ENCODE measurements at places on chromosomes 7 and 10.

DNA sequence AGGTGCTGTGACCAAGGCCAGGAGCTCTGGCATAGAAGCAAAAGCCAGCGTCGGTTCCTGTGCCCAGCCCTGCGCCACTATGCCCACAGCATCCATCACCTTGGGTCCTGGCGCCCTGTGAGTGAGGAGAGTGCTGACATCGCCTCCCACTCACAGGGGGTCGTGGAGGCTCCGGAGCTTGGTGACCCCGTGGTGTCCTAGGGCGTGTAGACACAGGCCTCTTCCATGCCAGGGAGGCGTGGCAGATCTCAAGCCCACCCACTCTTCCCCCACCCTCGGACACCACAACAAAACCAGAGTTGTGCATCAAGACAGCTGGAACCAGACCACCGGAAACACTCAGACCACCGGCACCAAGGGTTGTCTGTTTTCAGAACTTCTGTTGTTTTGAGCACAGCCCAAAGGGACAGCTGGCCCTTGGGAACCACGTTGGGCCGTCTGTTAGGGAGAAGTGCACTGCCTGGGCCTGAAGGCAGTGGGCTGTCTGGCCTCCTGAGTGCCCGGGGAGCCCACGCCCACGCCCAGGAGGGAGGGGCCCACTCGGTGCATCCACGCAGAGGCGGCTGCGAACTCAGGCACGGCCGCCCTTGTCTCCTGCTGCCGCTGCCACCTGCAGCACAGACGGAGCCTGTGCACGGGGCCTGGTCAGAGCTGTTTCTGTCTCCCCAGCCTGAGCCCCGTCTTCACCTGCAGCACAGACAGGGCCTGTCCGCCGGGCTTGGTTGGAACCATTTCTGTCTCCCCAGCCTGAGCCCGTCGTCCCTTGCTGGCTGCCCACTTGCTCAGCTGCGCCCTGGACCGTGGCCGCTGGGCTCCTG is 106.3 kb downstream of the INPP5A start:
- DNase-seq = no peak

DNA sequence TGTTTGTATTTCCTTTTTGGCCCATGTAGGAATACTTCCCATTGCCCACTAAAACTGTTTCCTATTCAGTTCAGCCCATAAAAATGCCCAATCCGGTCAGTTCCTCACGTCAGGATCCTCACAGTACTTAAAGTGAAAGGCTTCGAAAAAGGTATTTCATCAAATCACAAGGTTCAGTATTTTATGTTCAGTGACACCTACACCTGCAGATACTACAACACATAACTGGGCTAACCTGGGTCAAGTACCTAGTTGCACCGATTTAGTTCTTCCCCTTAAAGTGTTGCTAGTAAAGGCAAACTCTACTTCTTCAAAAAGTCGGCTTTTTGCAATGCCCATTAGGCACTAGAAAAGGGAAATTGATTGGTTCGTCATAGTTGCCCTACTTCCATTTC is 1.1 kb downstream of the SNX13 start:
- DNase-seq = no peak

DNA sequence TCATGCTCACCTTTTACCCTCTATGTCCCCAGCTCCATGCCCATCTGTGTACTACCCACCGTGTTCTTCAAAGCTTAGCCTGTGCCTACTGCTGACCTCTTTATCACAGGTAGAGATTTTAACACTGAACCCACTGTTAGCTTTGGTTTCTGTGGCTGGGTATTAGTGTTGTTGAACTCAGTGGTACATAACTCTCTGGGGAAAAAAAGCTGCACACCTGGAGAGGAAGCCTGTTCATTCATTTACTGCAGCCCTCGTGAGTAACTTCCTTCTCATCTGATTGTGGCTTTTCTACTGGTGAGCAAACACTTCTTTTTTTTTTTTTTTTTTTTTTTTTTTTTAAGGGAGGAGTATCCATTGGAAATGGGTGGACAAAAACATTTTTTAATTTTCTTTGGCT is 326.3 kb downstream of the CCSER2 start:
- DNase-seq = no peak

- no peak for DNase-seq
These were observed 71.7 kb downstream of the RBAK start for GRCh38 chr7:5117095-5117970.

- DNase-seq = no peak
These were observed 67.5 kb downstream of the NT5C2 start for GRCh38 chr10:103125323-103126267.

GRCh38 chr7:158672975-158673374 is 31.6 kb downstream of the NCAPG2 start:
- DNase-seq = no peak

- DNase-seq = no peak
These were observed 405.7 kb downstream of the INHBA start for GRCh38 chr7:41297166-41297565.

DNA sequence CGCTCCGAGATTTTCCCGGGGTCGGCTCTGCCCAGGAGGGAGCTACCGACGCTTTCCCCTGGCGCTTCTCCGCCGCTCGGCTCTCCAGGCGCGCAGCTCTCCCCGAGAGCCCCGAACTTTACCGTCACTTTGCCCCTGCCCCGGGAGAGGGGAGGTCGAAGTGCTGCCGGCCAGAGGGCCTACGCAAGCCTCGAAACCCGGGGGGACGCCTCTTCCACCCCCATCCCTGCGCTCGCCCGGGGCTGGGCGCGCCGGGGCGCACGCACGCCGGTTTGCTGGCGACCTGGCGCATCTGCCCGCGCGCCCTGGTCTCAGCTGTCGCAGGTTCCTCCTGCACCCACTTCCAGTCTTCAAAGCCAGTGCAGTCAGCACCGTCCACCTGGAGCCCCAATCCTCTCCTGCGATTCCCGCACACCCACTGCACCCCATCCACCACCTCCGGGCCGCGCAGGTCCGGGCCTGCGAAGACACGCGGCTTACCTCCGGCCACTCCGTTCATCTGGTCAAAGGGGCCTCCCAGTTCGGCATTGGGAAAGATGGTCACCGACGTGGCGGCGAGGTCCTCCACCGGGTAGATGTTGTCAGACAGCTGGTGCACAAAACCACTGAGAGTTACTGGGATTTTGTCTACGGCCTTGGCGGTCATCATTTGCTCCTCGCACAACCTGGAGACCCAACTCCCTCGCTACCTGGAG is 638 bp downstream of the EGR2 start:
- DNase-seq = no peak

- DNase-seq = no peak
These were observed 116.6 kb downstream of the BUB3 start for GRCh38 chr10:123270806-123271205.

DNA sequence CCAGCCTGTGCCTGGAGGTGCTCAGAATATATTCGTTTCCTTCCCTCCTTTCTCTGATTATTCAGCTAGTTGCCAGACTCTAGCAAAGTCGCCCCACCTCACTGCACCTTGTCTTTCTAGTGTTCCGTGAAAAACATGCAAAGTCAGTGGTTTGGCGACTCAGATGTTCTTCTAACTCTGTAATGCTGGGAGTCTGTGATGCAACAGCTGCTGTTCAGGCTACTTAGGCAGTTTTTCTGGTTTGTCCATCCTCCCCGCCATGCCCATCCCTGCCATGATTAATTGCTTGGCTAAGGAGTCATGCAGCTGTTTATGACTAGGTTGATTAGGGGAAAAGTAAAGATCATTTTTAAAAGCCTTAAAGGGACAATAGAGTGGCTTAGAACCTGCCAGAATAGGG is 99.4 kb downstream of the MTPN start:
- DNase-seq = no peak

DNA sequence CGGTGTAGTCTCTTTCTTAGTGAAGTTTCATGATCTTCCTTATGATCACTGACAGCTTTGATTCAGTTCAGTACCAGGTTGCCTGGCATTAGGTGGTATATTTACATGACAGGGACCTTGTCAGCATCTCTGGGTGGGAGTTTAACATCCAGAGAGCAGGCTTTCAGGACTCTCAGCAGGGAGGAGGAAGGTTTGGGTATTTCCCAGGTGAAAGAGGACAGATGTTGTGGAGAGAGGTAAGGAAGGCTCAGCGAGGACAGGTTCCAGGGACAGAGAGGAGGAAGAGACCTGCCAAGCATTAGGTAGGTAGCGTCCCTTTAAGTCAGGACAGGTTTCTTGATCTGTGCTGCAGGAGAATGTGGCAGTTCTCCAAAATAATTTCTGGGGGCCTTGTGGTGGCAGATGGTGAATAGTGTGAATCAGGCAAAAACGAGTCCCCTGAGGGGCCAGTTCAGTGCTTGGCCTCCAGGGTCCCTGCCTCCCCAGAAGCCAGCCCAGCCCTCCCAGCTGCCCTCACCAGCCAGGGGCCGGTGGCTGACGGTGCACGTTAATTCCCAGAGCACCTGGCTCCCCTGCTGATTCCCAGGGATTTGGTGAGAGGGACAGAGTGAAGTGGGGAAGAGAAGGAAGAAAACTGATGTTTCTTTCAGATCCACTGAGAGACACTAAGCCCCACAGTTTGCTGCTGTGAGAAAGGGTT is 82.0 kb downstream of the VWC2 start:
- DNase-seq = no peak

DNA sequence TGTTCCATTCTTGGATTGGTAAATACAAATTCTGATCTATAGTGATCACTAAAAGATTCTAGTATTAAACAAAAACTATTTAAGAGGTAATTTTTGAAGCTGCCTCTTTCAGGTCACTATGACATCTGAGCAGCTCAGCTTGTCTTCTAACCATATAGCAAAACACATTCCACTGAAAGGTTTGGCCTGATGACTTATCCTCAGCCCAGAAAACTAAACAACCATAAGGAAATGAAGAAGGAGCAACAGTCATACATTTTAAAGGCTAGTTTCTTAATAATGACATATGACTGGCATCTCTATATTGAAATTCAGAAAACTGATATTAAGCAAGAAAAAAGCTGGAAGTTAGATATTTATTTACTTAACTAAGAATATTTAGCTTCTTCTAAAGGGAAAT is 24.6 kb downstream of the NT5C2 start:
- no peak for DNase-seq

DNA sequence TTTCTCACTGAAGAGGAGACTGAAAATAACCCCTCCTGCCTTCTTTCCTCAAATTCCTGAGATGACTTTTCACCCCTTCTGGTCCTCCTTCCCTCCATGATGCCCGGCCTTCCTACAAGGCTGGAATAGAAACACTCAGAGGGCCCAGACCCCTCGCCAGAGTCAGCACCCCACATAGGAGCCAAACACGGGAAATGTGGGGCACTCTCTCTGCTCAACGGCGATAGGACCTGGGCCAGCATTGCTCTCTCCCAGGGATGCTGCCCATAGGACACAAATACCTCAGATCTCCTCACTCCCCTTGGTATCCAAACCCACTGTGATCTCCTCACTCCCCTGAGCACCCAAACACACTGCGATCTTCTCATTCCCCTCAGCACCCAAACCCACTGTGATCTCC is 7.4 kb downstream of the CFAP46 start:
- no peak for DNase-seq

GRCh38 chr10:74432841-74433594 is 282.0 kb downstream of the ADK start:
- no peak for DNase-seq

DNA sequence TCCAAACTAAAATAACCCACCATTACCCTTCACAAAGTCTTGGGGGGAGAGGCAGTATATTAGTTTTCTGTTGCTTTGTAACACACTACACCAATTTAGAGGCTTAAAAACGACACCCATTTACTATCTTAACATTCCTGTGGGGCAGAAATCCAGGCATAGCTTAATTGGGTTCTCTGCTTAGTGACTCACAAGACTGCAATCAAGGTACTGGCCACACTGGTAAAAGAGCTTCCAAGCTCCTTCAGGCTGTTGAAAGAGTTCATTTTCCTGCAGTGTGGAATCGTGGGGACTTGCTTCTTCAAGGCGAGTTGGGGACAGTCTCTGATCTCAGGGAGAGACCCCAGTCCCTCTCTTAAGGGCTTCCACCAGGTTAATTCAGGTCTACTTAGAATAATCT is 139.1 kb downstream of the XPNPEP1 start:
- no peak for DNase-seq

GRCh38 chr7:91194841-91195240 is 69.4 kb upstream of the FZD1 start:
- DNase-seq = no peak

- no peak for DNase-seq
These were observed 182 bp downstream of the CCDC136 start for GRCh38 chr7:128791972-128792327.

DNA sequence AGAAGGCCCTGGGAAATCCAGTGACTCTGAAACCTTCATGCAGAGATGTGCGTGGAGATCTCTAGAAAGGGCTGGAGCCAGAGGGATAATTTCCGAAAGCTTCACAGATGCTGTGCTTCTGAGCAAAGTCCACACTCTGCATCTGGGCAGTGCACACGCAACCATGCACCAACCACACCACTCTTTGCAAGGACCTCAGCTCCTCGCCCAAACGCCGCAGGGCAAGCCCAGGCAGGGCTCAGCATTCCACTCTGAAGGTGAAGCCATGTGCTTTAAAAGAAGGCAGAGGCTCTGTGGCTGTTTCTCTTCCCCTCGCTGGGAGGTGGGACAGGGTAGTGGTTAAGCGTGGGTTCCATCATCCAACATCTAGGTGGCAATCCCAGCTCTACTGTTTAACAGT is 48.4 kb downstream of the ASB13 start:
- no peak for DNase-seq

DNA sequence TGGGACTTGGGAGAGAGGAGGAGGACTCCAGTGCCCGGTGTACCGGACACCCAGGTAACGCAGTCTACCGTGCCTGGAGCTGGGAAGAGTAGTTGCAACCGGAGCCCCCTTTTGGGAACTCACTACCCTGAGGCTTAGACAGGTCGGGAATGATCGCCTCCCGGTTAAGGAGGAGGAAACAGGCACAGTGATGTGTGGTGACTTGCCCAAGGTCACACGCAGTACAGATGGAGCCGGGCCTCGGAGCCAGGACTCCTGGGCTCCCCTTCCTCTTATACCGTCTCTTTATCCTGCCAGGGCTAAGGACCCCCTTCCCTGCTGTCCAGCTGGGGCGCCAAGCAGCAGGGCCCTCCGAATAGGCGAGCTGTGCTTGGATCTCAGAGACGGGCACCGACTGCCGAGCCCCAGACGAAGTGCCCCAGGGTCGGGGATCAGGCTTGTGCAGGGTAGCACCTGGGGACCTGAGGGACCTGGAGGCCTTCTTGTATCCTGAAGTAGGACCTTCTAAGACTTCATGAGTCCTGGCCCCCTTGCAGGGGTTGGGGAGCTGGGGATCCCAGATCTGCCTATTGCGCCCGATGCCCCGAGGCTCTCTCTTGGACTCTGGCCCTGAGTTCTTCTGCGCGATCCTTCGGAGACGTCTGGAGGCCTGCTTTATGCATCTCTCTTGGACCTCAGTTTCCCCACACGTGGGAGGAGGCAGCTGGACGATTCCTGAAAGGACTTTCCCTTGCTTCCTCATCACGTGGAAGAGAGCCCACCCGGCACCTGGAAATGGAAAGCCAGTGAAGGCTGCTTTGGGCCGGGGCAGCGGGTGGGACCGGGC is 767 bp upstream of the CYP26A1 start:
- no peak for DNase-seq

Measured in kidney capillary endothelial cell (primary cell).